Activated naive CD4-positive, alpha-beta T cell (primary cell): ENCODE measurements at places on chromosomes 5 and 9.

DNA sequence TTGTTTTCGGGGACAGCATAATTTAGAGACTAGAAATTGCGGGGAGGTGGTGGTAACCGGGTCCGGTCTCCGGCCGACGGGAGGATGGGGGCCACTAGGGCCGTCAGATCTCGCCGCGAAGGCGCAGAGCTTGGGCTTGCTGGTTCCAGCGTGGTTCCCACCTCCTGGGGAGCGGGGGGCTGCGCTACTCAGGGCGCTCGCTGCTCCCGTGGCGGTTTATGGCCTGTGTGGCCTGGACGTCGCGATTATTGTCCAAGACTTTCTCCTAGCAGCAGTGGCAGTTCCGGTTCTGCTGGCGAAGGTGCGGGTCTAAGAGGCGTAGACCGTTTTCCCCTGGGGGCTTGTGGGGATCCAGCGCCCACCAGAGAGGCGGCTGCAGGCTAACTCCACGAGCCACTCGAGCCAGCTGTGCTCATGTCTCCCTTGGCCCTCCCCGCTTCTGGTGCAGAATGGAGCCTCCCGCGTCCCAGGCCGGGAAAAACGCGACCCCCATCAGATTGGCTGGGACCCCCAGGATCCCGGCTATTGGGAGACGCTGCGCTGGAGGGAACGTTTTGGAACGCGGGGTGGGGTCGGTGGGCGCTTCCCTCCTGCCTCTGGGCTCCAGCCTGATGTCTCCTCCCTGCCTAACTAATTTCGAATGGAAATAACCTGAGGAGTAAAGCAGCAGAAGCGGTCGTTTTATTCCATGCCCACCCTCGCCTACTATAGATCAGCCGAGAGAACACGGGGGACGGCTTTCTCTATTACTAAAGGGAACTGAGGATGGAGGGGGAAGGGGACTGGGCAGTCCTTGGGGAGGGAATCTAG is 87.1 kb downstream of the ENTREP1 start:
- no peak for DNase-seq

DNA sequence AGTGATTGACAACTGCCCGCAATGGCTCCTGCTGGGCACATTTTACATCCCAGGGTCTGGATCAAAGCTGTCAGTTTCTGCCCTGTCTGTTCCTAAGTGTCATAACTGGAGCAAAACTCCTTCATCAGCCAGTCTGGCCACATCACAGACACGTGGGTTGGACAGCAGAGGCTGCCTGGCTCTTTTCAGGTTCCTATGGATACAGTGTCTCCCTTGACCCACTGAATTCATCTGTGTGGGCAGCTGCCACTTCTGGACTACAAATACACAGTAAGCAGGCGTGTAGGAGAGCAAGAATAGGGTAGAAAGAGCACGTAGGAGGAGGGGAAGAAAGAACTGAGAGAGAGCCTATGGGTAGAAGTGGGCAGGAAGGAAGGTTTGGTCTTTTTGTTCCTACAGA is 238.0 kb downstream of the ENC1 start:
- DNase-seq: no peak

DNA sequence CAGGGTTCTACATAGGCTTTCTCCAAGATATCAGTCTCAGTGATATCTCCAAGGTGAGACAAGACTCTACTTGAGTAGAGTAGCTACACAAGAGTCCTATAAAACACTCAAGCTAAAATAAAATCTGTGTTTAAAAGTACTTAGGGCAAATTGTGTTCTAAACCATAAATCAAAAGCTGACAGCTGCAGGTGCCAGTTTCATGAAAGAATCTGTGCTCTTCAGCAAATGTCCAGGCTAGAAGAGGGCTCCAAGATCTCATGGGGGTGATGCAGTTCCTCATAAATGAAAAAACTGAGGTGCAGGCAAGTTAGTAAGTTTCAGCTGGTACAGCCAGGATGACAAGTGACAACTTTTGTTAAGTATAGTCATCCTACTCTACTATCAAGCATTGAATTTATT is 142.8 kb upstream of the TNPO1 start:
- no peak for DNase-seq

DNA sequence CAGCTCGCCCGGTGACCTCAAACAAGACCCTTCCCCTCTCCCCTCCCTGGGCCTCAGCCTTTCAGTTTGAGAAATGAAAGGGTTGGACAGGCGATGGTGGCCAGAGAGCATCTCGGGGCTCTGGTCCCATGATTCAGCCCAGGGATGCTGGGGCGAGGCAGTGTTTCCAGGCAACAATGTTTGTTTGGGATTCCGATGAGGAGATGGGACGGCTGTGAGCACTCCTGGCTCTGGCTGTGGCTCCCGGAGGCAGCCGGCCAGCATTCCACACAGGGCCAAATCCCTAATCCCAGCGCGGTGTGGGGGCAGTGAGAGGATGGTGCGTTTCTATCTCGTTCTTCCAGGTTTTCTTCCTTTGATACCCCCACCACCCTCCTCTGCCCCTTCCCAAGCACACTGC is 66.0 kb downstream of the HMCN2 start:
- no peak for DNase-seq

- no peak for DNase-seq
Measured at GRCh38 chr9:111943746-111944145, 47.1 kb downstream of the UGCG start.

GRCh38 chr5:10317825-10318682 is 10.4 kb upstream of the CMBL start:
- DNase-seq: no peak

GRCh38 chr5:7533941-7534340 is 138.0 kb downstream of the ADCY2 start:
- DNase-seq: no peak

GRCh38 chr9:27489087-27489876 is 34.8 kb upstream of the IFNK start:
- no peak for DNase-seq
